Heart right ventricle (tissue), 16 donors: ENCODE measurements at places on chromosomes 2 and 18. TPM values are rescaled to one million over a fixed set of nuclear protein-coding genes. Genes with fewer than 3 reads are reported as not detected.

AQP12B gene
- total RNA-seq = not detected

SERPINB13 gene
- total RNA-seq = not detected

SALL3 gene
- total RNA-seq = 1.2 TPM

ACADL gene
- total RNA-seq = 0.78 TPM

FEV gene
- total RNA-seq = not detected

STAT4 gene
- 0.52 TPM for total RNA-seq

TDRD15 gene
- total RNA-seq = not detected

OTX1 gene
- total RNA-seq = not detected

IL36G gene
- not detected for total RNA-seq

DNA sequence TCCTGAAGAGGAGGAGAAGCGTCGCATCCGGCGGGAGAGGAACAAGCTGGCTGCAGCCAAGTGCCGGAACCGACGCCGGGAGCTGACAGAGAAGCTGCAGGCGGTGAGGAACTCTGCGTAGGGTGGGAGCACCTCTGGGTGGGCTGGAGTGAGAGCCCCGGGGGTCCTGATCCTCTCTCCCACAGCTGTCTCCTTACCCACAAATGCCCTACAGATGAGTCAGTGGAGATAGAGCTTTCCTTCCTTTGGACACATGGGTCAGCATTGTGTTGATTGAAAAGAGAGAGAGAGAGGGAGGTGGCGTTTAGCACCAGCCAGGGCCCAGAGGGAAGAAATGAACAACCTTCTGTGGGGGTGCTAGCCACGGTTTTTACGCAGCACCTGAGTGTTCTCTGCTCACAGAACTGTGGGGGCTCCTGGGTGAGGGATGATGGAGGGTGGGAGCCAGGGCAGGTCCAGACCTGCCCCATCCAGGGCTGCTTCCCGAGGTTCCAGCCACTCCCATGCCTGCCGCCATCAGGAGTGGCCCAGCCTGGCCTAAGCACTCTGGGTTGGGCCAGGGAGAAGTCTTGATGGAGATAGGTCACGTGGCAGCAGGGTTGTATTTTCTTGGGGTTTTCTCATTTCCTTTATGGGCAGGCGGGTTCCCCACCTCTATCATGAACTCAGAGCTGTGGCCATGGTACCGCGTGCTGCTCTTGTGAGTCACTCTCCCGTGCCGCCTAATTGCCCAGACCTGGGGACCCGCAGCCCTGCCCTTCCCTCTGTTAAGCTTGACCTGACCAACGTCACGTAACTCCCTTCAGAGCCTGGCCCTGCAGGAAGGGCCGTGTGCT lies 16.3 kb downstream of the FOSL2 start:
- H3K27ac ChIP-seq = no peak overlapping the region
- H3K4me3 ChIP-seq = no peak overlapping the region
- H3K4me1 ChIP-seq = peaks cover 34% of the 10 kb centered on the region
- no peak for DNase-seq
- H3K36me3 ChIP-seq = peaks cover 100% of the 10 kb centered on the region

GRCh38 chr2:230130668-230131364 lies 62.1 kb upstream of the SLC16A14 start:
- H3K27me3 ChIP-seq = no peaks in the 10 kb centered on the region
- DNase-seq = peak; percentile 58
- no peak overlapping the region for H3K4me3 ChIP-seq
- no peaks in the 10 kb centered on the region for H3K36me3 ChIP-seq
- H3K27ac ChIP-seq = peak overlapping the region; percentile 85
- H3K4me1 ChIP-seq = peaks cover 51% of the 10 kb centered on the region

DNA sequence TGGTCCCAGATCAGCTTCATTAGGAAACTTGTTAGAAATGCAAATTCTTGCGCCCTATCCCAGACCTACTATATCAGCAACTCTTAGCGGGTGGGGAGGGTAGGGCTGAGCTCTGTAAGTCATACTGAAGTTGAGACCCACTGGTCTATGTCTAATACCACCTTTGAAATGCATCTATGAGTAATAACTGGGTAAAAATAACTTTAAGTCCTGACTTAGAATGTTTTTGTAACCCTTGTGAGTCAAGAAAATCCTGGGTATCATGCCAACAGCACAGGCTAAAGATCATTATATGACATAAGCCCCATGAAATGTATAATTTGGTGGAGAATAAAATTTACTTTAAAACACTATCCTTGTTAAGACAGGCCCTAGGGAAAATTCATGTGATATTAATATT lies 41.4 kb downstream of the PRKD3 start:
- no peak for DNase-seq
- peaks cover 83% of the 10 kb centered on the region for H3K36me3 ChIP-seq
- H3K4me3 ChIP-seq = no peak overlapping the region
- H3K27ac ChIP-seq = no peak overlapping the region
- H3K27me3 ChIP-seq = no peaks in the 10 kb centered on the region

- no peaks in the 10 kb centered on the region for H3K36me3 ChIP-seq
- no peaks in the 10 kb centered on the region for H3K27me3 ChIP-seq
- H3K27ac ChIP-seq = no peak overlapping the region
- no peak overlapping the region for H3K4me3 ChIP-seq
Observed at GRCh38 chr2:226179010-226179409, 620.6 kb downstream of the IRS1 start.

GRCh38 chr2:208609166-208609804 lies 202.7 kb downstream of the PTH2R start:
- no peaks in the 10 kb centered on the region for H3K4me1 ChIP-seq
- H3K36me3 ChIP-seq = no peaks in the 10 kb centered on the region
- no peaks in the 10 kb centered on the region for H3K27me3 ChIP-seq
- H3K4me3 ChIP-seq = no peak overlapping the region
- no peak for DNase-seq

- H3K36me3 ChIP-seq = no peaks in the 10 kb centered on the region
- no peaks in the 10 kb centered on the region for H3K4me1 ChIP-seq
- H3K27ac ChIP-seq = no peak overlapping the region
Observed at GRCh38 chr2:161321944-161322648, 13.9 kb downstream of the PSMD14 start.

DNA sequence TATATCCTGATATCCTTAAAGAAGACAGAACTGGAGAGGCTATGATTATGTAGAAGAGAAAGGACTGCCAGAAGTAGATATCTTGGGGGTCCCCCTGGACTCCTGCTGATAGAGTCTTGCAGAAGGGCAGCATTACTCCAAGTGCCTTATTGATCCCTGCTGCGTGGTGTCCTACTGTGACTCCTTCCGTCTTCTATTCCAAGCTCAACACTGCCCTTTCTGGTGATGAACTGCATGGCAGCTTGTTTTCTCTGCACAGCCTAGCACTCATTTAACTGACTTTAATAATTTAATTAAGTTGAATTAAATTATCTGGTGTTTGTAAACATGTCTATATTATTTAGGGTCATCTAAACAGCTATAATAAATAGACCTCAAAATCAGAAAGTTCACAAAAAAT lies 194.1 kb upstream of the DSEL start:
- H3K27me3 ChIP-seq = no peaks in the 10 kb centered on the region
- DNase-seq = no peak
- H3K4me1 ChIP-seq = no peaks in the 10 kb centered on the region
- no peak overlapping the region for H3K4me3 ChIP-seq
- no peaks in the 10 kb centered on the region for H3K36me3 ChIP-seq
- no peak overlapping the region for H3K27ac ChIP-seq

DNA sequence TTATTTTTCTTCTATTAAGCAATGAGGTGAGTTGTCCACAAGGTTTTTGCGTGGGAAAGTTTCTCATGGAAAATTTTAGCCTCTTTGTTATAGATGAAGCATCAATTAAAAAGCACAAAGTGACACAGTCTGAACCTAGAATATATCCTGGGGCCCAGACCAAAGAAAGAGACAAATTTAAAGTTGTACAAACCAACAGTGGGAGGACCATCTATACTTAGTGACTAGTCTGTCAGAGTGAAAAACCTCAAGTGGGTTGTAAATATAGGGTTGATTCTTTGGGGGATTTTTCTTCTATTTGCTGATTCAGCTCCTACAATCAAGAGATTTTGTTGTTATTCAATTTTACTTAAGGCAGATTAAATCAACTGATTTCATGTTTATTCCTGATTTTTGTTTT lies 256.2 kb downstream of the SATB2 start:
- H3K27ac ChIP-seq = no peak overlapping the region
- DNase-seq = no peak
- H3K4me1 ChIP-seq = no peaks in the 10 kb centered on the region
- no peaks in the 10 kb centered on the region for H3K36me3 ChIP-seq
- H3K27me3 ChIP-seq = no peaks in the 10 kb centered on the region

DNA sequence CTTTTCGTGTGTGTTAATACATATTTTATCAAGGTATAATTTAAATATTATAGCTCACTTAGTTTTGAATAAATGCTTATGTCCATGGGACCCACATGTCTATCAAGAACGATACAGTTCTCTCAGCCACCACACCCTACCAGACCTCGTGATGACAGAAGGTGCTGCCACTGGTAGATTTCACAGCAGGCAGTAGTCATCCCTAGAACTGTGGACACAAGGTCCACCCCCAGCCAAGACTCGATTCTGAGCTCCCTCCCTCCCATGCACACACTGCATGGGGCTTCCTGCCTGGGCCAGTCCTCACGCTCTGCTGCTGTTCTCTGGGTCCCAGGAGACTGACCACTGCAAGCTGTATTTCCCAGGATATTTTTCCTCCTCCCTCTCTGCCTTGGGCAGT lies 26.5 kb upstream of the CREB1 start:
- H3K36me3 ChIP-seq = no peaks in the 10 kb centered on the region
- peak; percentile 39 for DNase-seq
- no peak overlapping the region for H3K4me3 ChIP-seq
- H3K4me1 ChIP-seq = peaks cover 54% of the 10 kb centered on the region
- peak overlapping the region; percentile 36 for H3K27ac ChIP-seq
